Pancreas (tissue), 10 donors: ENCODE measurements at places on chromosomes 6 and 20. TPM values are rescaled to one million over a fixed set of nuclear protein-coding genes. Genes with fewer than 3 reads are reported as not detected.

DNA sequence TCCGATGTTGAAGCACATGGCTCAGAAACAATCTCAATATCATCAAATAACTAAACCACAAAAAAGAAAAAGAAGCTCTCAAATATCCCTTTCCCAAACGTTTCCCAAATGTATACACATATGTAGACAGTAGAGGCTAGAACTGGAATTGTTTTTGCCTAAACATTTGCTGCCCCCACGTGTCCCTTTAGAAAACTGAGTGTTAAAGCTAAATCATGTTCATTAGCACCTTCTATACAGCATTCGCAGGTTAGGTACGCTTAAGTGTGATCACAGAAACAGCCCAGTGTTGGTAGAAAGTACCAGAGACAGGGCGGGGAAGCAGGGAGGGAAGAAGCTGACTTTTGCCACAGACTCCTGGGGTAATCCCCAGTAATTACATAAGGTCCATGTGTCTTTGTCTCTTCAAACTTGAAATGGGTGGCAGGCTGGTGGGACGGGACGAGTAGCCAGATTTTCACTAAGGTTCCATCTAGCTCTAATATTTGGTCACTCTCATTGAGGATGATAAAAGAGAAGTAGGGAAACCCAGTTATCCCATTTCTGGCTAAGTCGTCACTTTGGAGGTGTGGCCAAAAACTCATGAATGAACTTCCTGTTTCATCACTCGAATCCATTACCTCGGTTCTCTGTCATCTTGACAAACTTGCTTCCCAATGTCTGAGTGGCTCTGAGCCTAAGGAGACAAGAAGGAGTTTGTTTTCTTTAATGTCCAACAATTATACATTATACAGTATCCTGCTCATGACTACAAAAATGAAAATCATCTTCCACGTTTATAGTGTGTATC, 15.0 kb upstream of the TFAP2A start:
- no peak for DNase-seq

- no peak for DNase-seq
These were observed 6.2 kb upstream of the SPDEF start for GRCh38 chr6:34562350-34562749.

DNA sequence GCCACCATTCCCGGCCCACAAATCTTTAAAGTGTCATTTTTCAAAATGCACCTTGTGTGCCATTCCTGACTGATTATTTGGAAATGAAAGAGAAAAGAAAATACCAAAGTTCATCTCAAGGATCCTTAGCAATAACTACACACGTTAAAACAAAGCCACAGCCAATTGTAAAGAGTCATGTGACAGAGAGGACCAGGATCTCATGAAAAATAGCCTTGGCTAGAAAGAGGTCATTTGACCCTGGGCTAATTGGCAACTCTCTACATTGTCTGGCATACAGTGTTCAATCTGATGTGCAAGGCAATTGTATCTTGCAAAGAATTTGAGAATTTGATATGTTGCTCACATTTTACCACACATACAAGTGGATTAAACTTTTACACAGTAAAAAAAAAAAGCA, 31.6 kb upstream of the HLA-G start:
- no peak for DNase-seq

DNA sequence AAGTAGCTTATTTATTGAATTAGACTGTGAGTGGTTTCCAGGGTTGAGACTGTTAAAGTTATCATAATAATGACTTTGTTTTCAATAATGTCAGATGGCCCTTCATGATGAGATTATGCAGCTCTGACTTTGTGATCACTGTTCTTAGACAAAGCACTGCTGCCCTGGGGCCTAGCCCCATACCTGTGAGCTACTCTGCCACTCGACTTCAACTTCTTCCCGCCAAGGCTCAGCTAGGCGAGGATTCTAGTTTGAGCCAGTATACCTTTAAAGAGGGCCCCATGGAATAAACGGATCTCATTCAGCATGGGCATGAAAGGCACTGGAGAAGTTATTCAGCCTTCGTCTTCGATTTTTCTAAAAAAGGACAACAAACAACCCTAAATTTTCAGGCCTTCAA, 45.0 kb upstream of the INSM1 start:
- no peak for DNase-seq

GRCh38 chr6:5278047-5278446, 16.7 kb downstream of the FARS2 start:
- no peak for DNase-seq

ANKRD6 gene
- total RNA-seq, result 14.0 TPM

SPEF1 gene
- total RNA-seq, result 0.53 TPM

COL11A2 gene
- 0.35 TPM for total RNA-seq

SYNGAP1 gene
- total RNA-seq, result 5.0 TPM

MAFB gene
- 20.5 TPM for total RNA-seq

TMEM244 gene
- total RNA-seq, result not detected
